ENCODE measurements at places on chromosomes 7 and 10.

DNA sequence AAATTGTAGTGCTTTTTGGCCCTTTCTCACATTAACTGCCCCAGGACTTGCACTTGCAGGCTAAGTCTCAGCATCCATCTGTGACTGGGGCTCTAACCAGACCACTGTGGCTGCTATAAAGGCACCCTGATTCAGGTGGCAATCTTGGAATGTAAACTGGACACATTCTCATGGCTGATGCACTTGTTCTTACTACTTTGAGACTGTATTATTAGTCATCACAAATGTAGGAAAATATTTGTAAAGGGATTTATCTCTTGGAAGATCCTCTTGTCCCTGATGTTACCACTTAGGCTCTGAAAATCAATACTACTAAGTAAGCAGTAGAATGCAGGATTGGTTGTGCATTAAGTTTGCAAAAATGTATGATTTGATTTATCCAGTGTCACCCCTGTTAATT is 25.0 kb downstream of the PDE1C start:
- no peak for DNase-seq

GRCh38 chr7:101378751-101379174 is 16.1 kb downstream of the COL26A1 start:
- no peak for DNase-seq

DNA sequence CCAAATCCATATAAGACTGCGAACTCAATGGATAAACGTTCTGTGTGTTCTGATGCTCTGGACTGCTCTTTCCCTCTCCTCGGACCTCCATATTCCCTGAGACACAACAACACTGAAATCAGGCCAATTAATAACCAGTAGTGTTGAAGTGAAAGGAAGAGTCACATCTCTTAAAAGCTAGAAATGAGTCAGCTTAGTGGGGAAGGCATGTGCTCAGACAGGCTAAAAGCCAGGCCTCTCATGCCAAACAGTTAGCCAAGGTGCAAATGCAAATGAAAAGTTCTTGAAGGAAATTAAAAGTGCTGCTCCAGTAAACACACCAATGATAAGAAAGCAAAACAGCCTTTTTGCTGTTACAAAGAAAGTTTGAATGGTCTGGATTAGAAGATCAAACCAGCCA is 29.3 kb downstream of the TNS3 start:
- DNase-seq = peak; percentile 21

DNA sequence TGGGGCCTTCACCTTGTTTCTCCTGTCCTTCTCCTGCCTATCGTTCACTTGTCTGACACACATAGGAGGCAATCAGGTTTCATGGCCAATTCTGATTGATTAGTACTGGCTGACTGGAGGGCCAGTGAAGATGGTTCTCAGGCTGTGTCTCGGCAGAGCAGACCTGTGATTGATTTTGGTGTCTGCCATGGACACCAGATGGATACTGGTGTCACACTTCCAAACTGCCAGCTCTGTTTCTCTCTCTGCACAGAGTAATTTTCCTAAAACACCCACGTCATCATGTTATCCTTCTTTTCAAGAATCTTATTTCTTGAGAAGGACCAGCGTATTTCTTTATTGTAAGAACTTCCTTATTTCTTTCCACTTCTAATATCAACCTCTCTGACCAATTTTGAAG is 117.1 kb downstream of the ICA1 start:
- no peak for DNase-seq

- DNase-seq = no peak
These were observed 549 bp upstream of the DDX50 start for GRCh38 chr10:68900427-68901104.

GRCh38 chr10:108388706-108389105 is 1224.2 kb upstream of the SORCS1 start:
- peak; percentile 92 for DNase-seq

- no peak for DNase-seq
These were observed 43.6 kb downstream of the THNSL1 start for GRCh38 chr10:25059990-25060389.

DNA sequence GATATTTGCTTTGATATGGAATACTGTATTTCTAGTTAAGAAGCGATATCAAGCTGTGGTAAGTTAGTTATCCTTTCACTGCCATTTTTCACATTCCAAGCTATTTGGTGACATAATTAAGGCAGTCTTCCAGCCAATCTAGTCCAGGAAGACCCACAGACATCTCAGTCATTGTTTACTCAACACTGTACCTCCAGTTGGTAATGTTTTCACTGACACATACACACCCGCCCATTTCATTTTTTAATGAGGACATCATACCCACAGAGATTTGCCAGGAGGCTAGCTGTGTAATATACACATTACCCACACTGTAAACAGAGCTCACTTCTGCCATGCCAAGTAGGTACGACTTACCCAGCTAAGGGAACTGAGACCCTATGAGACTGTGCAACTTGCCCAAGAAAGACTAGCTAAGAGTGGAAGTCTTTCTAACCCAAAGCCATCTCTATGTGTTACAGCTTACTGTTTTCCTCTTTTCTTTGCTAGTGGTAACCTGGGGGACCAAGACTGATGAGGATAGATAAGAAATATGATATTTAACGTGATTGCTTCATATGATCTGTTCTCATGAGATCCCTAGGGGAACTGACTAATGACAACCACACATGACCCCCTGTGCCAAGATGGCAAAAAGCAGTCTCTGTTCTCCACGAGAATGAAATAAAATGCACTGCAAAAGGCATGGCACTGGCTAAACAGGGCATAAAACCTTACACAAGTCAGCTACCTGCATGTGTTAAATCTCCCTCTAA is 179.0 kb downstream of the DGKI start:
- DNase-seq = peak; percentile 42

DNA sequence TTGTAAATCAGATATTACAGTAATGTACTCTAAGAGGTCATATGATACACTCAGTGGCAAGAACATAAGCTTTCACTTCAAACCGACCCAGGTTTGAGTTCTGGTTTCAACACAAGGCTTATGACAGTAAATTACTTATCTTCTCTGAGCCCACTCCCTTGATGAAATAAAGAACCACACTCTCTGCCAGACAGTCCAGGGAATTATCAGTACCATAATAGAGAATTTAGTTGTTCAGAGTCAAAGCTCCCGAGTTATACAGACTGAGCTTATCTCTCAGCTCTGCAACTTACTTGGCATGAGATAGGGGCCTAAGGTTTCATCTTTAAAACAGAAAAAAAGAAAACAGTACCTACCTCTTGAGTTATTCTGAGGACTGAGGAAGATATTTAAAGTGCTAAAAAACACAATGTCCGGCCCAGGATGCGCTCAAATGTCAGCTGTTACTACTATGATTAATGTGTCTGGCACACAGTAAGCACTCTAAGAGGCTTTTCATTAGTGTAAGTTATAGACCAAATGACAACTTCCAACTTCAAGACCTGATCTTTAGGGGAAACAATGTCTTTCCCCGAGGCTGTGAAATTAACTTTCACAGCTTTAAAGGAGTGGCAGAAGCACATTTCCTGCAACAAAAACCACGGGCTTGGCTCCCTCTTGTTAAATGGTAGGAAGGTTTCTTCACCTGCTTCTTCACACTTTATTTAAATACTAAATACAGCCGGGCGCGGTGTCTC is 38.1 kb downstream of the UBE2H start:
- peak; percentile 63 for DNase-seq

DNA sequence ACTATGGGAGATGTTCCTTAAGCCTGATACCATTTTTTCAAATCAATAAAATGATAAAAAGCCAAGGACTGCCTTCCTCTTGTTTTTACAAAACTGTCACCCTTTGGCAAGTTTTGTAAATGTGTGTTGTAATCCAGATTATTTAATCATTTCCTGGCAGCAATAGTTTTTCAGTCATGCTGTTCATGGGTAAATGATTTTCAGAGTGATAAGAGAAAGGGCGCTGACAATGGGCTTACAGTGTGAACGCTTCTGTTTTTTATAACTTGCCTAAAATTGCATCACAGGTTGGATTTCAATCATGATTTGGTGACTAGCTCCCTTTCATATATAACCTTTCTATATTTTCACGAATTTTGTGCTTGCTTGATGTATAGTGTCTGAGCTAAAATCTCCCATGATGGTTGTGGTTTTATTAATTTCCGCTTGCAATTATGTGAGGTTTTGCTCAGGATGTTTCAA is 19.0 kb upstream of the DMBT1 start:
- peak; percentile 2 for DNase-seq

GRCh38 chr7:75892634-75893272 is 13.9 kb downstream of the RHBDD2 start:
- no peak for DNase-seq

All from foreskin melanocyte (primary cell).